ENCODE measurements at places on chromosomes 12 and 14. TPM values are rescaled to one million over a fixed set of nuclear protein-coding genes. Genes with fewer than 3 reads are reported as not detected.

The SERPINA5 gene
- total RNA-seq = not detected

The HNRNPC gene
- 569 TPM for total RNA-seq

The ZNF891 gene
- 7.0 TPM for total RNA-seq

The RAPGEF3 gene
- total RNA-seq = 0.65 TPM

- no peak for DNase-seq
Measured at GRCh38 chr14:56046546-56046945, 71.7 kb upstream of the PELI2 start.

DNA sequence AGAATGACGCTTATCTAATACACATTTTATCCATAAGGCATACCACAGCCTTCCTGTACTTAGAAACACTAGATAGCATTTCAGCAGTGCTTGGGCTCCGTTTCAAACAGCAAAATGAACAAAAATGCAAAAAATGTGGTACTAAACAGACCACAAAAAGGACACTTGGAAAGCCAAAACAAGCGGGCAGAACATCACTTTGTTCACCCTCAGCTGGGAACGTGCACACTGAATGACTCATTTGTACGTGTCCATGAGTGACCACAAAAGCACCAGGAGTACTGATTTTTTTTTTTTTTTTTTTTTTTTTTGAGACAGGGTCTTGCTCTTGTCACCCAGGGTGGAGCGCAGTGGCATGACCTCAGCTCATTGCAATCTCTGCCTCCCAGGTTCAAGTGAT lies 8.9 kb upstream of the FOXN3 start:
- DNase-seq = no peak

- no peak for DNase-seq
Measured at GRCh38 chr14:39469094-39469710, 37.0 kb upstream of the FBXO33 start.

DNA sequence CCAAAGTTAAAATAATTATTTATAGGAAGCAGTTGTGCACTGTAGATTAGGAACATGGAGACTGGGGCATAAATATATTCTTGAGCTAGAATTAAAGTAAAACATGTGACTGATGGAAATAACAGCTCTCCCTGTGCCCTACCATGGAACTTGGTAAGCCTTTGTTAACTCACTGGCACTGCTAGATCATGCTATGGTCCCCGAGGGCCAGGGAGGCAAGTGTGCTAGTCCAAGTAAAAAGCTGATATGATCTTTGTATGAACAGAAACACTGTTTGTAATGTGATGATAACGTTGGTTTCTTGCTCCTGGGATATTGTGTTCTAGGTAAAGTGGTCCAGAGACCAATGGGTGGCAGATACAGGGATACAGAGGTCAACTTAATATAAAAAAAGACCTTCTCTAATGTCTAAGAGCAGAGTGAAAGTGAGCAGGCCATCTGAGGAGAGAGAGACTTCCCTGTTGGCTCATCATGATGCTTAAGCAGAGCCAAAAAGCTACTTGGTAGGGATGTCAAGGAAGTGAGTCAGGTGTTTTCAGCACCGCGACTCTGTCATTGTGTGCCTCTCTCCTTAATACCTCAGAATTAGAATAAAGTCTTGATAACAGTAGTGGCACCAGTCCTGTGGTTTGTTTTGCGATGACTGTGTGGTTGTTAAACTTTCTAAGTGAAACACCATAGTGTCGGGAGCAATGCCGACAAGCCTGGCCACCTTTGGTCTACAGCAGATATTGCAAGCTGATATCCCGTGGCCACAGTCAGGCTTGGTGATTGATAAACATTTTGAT lies 27.6 kb downstream of the BICD1 start:
- peak; percentile 12 for DNase-seq

DNA sequence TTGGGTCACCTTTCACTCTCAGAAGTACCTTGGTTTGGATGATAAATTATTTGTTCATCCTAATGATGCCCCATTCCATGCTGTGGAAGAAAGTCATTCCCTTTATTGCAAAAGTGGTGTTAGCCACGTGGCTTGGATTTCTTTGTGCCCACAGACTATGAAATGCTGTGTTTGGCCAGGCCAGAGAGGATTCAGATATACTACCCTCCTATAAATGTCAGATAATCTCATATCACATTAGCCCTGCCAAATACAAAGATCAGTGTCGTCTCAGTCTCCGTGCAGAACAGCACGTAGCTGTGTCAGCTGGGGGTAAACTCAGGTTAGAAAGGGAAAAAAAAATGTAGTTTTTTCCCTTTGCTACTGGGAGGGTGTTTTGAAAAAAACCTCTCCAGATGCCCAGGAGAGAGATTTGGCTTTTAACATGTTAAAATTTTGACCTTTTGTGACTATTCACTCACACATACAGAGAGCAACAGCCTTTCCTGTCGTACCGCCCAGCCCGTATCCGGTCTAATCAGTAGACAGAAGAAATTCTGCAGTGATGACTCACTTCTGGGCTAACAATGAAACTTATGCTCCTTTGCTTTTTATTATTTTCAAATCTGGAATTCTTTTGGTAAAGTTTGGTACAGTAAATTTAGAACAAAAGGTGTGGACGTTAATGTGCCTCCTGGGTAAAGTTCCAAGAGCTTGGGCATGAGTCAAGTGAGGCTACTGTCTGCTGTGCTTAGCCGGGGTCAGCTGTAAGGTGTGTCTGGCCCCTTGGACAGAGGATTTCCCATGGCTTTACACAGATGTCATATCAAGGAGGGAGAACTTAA lies 8.5 kb upstream of the PTPRB start:
- no peak for DNase-seq

DNA sequence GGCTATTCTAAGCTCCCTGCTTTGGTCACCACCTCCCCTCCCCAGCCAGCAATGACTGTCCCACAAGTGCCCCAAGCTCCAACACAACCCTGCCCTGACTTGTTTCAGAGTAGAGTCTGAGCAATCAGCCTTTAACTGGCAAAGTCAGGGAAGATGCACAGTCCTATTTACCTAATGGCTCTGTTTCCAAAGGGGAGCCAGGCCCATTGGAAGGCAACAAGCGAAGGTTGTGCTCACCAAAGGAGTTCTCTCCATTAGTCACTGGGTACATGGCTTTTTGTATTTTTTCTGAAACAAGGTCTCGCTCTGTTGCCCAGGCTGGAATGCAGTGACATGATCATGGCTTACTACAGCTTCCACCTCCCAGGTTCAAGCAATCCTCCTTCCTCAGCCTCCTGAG lies 267.1 kb upstream of the CRY1 start:
- no peak for DNase-seq

DNA sequence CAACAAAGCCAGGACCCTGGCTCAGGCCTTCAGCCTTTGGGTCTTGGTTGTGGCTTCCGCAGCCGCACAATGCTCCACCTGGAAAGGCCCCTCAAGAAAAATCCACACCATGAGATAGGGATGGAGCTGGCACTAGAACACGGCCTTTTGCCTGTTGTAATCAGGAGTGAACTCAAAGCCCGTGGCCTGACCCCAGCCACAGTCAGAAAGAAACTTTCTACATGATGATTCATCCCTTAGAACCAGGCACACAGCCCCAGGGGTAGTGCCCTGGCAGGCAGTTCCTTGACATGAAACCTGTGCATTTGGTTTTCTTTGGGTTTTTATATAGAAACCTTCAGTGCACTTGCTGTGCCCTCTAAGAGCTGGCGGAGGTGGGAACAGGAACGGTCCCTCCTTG lies 5.1 kb downstream of the CLMN start:
- no peak for DNase-seq

DNA sequence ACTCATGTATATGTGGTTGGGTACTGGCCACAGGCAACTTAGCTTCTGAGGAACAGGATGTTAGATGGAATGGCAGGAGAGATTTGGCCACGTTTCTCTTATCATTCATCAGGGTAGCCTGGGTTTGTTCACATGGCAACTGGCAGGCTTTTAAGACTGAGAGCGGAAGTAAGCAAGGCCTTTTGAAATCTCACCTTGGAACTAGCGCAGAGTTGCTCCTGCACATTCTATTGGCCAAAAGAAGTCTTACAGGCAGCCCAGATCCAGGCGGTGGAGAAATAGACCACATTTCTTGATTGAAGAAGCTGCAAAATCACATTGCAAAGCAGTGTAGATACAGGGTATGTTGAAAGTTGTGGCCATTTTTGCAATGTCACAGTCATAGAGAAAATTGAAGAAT lies 3.7 kb downstream of the CLEC4A start:
- no peak for DNase-seq

DNA sequence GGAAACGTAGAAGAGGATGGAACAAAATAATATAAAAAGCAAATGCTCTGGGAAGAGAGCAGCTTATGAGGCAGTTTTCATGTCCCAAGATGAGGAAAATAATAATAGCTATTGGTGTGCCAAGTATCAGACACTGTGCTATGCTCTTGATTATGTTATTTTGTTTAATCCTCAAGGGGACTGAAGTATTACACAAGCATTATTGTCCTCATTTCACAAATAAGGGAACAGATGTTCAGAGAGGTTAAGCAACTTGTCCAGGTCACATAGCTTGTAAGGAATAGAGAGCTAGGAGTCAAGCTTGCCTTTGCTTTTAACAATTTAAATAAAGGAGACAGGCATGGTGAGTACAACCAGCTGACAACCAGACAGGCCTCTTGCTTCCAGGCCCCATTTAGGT lies 26.9 kb upstream of the LTBP2 start:
- no peak for DNase-seq

DNA sequence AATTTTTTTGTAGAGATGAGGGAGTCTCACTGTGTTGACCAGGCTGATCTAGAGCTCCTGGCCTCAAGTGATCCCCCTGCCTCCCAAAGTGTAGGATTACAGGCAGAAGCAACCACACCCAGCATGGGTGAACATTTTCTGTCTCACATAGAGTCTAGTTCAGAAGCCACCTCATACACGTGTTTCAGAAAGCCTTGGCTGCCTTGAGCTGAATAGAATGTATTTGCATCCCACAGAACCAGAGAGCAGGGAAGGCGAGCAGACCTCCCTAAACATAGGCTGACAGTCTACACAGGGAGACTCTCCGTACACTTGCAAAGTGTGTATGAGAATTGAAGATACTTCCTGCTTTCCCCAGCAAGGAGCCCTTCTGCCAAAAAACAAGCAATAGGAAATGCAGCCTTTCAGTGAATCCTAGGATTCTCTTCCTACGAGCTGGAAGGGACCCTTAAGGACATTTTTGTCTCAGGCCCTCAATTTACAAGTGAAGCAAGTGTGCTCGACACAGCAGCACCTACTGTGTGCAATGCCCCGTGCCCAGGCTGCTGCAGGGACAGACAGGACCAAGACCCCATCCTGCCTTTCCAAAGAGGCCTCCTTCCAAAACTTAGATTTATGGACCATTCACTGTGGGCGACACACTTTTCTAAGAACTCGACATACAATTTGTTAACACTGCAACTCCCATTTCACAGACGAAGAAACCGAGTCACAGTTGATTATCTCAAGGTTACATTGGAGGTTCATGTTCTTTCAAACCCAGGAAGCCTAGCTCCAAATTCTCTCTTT lies 11.2 kb downstream of the NUAK1 start:
- no peak for DNase-seq

GRCh38 chr14:32710731-32711680 lies 227.7 kb upstream of the NPAS3 start:
- no peak for DNase-seq

- no peak for DNase-seq
Measured at GRCh38 chr12:40336573-40337199, 111.9 kb downstream of the LRRK2 start.

DNA sequence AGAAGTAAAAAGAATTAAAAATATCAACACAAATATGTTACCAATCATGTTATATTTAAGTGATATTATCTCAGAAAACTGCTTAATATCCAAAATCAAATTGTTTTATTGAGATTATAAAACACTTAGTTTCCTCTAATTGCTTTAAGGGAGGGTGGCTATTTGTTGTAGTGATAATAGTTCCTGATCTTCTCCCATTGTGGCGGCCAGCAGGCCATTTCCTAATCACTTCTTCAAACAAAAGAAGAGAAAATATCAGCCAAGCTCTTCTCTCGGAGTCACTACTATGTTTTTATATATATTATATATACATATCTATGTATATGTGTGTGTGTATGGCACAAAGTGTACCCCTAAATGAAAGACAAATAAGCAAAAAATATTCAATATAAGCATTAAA lies 31.5 kb downstream of the ERO1A start:
- DNase-seq = no peak

DNA sequence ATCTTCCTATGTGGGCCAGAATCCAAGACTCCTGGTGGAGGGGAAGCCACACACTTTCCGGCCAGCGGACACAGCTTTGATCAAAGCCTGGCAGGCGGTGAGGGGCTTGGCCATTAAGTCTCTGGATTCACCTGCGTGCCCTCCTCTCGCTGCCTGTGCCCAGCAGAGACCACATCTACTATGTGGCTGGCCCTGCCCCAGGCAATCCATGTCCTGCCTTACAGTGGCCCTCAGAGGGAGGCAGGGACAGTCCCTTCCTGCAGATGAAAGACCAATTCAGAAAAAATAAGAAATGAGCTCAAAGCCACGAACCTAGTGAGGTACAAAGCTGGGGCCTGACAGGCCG lies 82.7 kb upstream of the GPR68 start:
- no peak for DNase-seq

DNA sequence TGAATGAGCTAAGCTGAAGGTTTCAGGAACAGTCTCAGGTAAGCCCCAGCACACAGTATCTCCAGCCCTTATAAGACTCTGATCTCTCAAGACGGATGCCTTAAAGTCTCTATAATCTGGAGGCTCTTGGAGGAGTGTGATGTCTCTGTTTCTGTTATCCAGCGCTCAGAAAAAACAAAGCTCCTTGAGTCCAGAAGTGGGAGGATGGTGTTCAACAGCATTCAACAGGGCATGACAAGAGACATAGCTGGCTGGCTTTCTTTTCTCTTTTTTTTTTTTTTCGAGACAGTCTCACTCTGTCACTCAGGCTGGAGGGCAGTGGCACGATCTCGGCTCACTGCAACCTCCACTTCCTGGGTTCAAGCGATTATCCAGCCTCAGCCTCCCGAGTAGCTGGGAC lies 31.6 kb upstream of the TESC start:
- DNase-seq = no peak

DNA sequence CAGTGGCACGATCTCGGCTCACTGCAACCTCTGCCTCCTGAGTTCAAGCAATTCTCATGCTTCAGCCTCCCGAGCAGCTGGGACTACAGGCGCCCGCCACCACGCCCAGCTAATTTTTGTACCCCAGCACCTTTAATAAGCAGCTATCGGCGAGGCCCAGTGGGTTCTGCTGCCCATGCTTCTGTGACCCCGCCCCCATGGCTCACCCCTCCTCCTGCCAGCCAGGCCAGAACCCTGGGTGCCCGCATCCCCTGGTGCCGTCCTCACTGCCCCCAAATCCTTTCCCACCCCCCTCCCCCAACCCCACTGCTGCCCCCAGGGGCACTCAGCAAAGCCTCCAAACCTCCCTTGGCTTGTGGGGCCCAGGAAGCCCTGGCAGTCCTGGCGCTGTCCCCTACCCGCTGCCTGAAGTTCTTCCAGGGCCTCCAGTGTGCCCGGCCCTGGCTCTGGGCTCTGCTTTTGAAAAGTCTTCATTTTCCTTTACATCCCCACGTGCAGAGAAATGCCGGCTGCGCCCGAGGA lies 14.5 kb downstream of the BAG5 start:
- DNase-seq = no peak
